ENCODE measurements at places on chromosomes 11 and 22. TPM values are rescaled to one million over a fixed set of nuclear protein-coding genes. Genes with fewer than 3 reads are reported as not detected.

DNA sequence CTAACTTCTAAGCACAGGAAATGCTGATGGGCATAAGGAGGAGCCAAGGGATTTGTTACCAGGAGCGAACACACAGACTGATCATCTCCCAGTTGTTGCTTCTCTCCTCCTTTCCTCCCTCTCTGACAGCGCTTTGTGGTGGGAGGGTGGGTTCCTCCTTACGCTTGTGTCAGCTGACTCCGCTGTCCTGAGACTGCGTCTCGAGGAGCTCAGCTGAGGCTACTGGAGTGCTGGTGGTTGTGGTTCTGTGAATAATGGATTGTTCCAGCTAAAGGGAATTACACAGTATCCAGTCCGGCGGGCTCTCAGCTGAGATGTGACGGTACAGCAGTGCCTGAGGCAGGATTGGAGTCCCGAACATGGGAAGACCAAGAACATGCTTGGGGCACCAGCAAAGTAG lies 113.4 kb downstream of the CTNND1 start:
- DNase-seq, result no peak

GRCh38 chr11:6925636-6926207 lies 504 bp upstream of the ZNF215 start:
- DNase-seq, result peak; percentile 48

DNA sequence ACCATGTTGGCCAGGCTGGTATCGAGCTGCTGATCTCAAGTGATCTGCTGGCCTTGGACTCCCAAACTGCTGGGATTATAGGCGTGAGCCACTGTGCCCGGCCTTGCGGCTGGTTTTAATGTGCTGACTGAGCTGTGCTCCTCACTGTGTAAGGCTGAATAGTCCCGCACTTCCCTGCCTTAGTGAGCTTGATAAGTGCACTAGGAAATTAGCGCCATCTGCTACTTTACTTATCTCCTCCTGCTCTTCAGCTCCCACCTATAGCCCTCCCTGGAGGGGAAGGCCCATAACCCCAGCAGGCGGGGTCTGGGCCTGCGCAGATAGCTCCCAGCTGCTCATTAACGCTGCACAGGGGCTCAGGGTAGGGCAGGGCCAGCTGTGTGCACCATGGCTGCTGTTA lies 49.4 kb downstream of the CLMP start:
- no peak for DNase-seq

Gene DNAL4
- total RNA-seq, result 32.6 TPM

Gene GPHA2
- not detected for total RNA-seq

Gene CFAP300
- total RNA-seq, result 4.7 TPM

- no peak for DNase-seq
These were observed 253.3 kb downstream of the BRD1 start for GRCh38 chr22:49574205-49574880.

Gene ART5
- total RNA-seq, result not detected

Gene OR4S2
- not detected for total RNA-seq

Gene MUC6
- total RNA-seq, result not detected

DNA sequence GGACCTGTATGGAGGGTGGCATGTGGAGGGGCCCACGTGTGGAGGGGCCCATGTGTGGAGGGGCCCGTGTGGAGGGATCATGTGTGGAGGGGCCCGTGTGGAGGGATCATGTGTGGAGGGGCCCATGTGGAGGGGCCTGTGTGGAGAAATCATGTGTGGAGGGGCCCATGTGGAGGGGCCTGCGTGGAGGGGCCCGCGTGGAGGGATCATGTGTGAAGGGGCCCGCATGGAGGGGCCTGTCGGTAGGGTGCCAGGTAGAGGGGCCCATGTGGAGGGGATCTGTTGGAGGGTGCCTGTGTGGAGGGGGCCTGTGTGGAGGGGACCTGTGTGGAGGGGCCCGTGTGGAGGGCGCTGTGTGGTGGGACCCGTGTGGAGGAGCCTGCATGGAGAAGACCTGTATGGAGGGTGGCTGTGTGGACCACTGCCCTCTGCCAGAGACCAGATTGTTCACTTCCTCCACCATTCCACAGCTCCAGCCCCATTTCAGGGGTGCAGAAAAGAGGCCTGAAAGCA lies 47.0 kb downstream of the IGLL5 start:
- DNase-seq, result no peak

Gene OR10D3
- total RNA-seq, result not detected

Gene NLRP14
- total RNA-seq, result 0.13 TPM

Gene PNPLA5
- total RNA-seq, result not detected

Gene OR9Q2
- not detected for total RNA-seq

Gene ASPHD2
- total RNA-seq, result 3.4 TPM

DNA sequence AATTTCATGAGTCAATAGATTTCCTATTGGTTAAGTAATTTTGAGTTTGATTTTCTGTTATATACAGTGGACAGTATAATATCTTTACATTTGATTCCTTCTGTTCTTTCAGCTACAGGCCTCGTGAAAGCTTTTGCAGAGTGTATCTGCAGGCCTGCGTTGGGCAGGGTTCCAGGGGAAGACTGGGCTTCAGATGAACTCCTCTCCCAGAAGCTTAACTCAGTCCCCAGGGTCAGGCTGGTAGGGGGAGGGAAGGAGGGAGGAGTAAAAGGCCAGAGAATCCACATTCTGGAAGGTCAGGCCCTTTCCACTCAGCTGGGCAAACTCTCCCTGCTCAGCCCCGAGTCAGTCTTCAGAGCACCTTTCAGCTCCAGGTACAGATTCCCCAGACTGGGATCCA lies 100.4 kb upstream of the NECTIN1 start:
- no peak for DNase-seq

DNA sequence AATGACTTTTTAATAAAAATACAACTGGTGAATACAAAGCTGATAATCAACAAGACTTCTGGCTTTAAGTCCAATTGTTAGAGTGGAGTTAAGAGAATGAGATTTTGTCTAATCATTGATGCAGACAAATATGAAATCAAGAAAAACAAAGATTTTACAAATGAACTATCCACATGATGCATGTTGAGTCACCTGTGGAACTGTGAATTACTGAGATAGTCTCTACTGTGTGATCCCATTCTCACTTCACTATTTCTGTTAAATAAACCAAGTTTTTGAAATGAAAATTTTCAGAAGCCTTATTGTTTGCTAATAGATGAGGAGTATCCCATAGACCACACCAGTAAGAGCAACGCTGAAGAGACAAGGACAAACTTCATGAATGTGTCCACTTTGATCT lies 8.4 kb upstream of the CTSC start:
- DNase-seq, result no peak

Gene RAG2
- total RNA-seq, result not detected

Gene SELENOM
- 29.4 TPM for total RNA-seq

GRCh38 chr11:124920870-124921609 lies 2.0 kb downstream of the HEPN1 start:
- DNase-seq, result peak; percentile 29

DNA sequence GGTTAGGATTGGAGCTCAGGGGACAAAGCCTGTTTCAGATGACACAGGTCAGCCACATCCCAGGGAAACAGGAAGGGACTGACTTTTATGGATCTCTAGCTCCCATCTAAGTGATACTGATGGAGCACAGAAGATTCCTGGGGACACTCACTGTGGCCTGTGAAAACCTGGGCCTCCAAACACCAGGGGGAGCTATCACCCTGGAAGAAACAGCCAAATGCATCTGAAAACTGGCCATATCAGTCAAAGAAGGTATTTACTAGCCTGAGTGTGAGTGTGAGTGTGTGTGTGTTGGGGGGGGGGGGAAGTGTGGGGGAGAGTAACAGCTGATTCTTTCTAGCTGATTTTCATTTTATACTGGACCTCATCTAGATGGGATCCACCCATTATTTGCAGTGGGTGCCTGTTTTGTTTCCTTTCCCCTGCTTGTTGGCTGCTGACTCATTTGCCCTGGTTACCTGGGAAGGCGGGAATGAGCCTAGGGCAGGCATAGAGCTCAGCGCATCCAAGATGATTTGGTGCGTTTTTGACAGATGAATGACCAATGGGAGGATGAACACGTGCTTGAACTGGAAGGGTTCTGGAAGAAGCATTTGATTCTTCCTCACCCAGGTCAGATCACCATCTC lies 284.0 kb downstream of the KIRREL3 start:
- DNase-seq, result no peak

- DNase-seq, result no peak
These were observed 4.3 kb upstream of the PATZ1 start for GRCh38 chr22:31350410-31350863.

DNA sequence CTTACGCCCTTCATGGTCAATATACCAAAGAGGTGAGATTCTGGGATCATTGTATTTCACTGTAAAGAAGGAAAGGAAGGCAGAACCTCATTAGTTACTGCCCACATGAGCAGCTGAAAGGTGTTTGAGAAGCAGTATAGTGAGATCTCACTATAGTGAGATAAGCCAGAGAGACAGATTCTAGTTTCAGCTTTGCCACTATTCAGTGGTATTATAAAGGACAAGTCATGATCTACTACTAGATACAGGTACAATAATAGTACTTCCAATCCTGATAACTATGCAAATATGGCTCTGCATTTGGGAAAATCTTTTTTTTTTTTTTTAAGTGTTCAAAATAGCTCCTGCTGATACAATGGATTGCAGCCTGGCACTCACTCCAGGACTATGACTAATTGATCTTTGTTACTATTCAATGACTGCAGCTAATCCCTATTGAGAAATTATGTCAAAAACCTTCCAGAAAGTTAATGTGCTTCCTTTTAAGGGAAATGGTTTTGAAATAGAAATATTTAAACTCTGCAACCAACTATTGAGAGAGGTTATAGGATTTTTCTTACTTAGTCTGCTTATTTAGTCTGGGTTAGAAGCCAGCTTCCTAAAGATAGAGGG lies 8.3 kb upstream of the DLAT start:
- DNase-seq, result peak; percentile 63

Gene MOGAT2
- total RNA-seq, result not detected

- no peak for DNase-seq
These were observed 127.6 kb upstream of the BMAL1 start for GRCh38 chr11:13149991-13150390.

- DNase-seq, result no peak
These were observed 93.2 kb upstream of the TP53I11 start for GRCh38 chr11:45043755-45044475.

Gene UCP2
- total RNA-seq, result 0.26 TPM

DNA sequence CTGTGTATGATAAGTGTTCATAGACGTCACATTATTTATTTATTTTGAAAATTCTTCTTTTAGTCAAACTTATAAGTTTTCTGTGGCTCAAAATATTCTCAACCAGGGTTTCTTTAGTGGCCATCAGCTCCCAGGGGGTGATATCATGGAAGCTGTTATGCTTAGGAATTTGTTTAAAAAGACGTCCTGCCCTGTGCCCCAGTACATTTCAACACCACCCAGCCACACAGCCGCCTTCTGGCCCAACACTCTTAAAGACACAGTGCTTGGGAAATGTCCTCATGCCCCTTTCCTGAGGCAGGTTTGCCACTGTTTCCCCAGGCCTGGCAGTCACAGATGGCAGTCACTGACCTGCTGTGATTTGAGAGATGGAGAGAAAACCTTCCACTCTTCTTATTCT lies 19.9 kb downstream of the TSKU start:
- DNase-seq, result no peak

- DNase-seq, result no peak
These were observed 85.8 kb downstream of the TRMU start for GRCh38 chr22:46421267-46421666.

DNA sequence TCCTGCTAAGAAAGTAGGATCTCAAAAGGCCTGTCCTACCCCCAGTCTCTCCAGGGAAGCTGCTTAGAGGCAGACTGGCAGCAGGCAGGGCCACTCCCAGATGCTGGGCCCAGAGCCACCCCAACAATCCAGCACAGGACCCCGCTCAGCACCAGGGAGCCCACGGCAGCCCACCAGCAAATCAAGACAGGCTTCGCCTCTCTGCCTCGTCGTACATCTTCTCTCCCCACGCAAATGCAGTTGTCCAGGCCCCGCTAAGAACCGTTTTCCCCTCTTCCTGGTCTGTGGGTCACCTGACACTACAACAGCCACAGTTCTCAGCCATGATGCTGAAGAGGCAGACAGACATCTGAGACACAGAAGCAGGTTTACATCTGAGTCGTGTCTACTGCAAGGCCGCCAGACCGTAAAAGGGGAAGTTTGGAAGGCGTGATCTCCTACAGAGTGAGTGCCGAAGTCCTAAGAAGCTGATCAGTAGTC lies 51.1 kb downstream of the IGSF9B start:
- DNase-seq, result no peak

GRCh38 chr11:26846227-26846626 lies 124.4 kb upstream of the SLC5A12 start:
- no peak for DNase-seq

- DNase-seq, result no peak
These were observed 53.7 kb downstream of the HIPK3 start for GRCh38 chr11:33310720-33311500.

Gene CLCF1
- total RNA-seq, result 1.8 TPM

GRCh38 chr11:94322501-94322900 lies 18.1 kb downstream of the IZUMO1R start:
- DNase-seq, result no peak

DNA sequence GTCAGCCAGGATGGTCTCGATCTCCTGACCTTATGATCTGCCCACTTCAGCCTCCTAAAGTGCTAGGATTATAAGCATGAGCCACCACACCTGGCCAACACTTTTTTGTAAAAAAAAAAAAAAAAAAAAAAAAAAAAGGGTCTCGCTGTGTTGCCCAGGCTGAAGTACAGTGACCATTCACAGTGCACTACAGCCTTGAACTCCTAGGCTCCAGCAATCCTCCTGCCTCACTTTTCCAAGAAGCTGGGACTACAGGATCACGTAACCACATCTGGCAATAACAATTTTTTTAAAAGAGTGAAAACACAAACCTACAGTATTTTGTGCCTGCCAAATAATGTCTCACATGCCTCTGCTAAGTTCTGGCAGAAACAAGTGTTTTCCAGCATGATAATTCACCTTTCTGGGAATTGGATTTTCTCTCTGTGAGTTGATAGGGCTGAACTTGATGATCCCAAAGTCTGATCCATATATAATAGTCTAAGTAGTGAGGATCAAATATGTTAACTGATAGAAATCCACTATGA lies 30.6 kb downstream of the ADORA2A start:
- DNase-seq, result no peak

DNA sequence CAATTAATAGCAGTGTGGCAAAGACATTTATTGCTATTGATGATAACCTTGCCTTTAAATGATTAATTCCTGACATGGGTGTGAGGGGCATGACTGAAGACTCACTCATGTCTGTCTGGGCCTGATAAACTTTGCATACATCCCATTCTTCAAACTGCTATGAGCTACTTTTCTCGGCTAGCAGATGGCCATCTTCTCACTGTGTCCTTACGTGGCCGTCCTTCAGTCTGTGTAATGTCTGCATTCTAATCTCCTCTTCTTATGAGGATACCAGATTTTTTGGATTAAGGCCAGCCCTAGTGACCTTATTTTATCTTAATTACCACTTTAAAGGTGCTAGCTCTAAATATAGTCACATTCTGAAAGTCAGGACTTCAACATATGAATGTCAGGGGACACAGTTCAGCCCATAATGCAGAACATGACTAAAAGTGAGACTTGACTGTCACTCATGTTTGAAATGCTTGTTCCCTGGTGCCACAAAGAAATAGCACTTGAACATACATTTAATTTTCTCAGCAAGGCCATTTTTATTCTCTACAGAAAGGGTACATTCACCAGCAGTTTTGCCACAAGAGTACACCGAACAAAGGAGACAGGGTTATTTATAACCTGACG lies 32.3 kb downstream of the OR10A6 start:
- no peak for DNase-seq

GRCh38 chr11:19895776-19896175 lies 183.1 kb downstream of the NAV2 start:
- peak; percentile 85 for DNase-seq
